ENCODE measurements at places on chromosomes 7 and 10.

DNA sequence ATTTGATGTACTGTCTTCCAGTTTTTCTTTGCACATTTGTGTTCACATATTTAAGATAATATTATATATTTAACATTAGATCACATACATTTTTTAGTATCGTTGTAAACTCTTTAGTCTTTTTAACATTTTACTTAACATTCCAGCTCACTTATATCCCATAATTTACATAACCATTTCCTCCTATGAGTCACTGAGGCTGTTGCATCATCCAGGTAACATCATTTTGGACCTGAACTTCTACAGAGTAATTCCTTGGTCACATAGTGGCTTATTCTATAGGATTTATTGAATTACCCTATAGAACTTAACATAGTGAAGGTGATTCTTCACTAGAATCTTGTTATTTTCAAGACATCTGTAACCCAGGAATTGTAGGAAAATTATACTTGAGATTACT, 194.4 kb downstream of the POU6F2 start:
- no peak for DNase-seq

- no peak for DNase-seq
These were observed 423 bp downstream of the LSM5 start for GRCh38 chr7:32489788-32490126.

DNA sequence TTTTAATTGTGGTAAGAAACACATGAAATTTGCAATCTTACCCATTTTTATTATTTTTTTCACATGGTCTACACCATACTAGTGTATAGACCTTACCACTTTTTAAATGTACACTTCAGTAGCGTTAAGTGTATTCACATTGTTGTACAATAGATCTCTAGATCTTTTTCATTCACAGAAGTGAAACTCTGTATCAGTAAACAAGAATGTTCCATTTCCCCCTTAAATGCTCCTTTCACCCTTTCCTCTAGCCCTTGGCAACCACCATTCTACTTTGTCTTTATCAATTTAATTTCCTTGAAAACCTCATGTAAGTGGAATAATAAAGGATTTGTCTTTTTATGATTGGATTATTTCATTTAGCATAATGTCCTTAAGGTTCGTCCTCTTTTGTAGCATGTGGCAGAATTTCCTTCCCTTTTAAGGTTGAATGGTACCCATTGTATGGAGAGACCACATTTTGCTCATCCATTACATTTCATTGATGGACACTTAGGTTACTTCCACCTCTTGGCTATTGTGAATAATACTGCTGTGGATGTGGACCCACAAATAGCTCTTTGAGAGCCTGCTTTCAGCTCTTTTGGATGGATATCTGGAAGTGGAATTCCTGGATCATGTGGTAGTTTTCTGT, 45.7 kb downstream of the SNX10 start:
- no peak for DNase-seq

DNA sequence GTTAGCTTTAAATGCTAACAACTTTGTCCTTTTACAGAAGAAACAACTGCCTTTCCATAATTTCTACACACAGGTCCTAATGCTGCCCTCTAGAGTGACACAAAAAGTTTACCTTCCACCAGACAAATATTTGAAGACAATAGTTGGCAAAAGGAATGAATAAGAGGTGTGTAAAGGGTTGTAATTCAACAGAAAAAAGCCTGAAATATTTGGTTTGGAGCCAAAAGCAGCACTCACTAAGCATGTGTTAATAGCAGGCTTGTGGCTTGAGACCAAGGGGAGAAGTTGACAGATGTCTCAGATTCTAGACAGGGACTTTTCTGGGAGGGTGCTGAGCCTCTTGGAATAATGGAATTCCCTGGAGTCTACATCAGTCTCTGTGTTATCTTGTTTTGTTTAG, 156.2 kb upstream of the GALNT17 start:
- no peak for DNase-seq

DNA sequence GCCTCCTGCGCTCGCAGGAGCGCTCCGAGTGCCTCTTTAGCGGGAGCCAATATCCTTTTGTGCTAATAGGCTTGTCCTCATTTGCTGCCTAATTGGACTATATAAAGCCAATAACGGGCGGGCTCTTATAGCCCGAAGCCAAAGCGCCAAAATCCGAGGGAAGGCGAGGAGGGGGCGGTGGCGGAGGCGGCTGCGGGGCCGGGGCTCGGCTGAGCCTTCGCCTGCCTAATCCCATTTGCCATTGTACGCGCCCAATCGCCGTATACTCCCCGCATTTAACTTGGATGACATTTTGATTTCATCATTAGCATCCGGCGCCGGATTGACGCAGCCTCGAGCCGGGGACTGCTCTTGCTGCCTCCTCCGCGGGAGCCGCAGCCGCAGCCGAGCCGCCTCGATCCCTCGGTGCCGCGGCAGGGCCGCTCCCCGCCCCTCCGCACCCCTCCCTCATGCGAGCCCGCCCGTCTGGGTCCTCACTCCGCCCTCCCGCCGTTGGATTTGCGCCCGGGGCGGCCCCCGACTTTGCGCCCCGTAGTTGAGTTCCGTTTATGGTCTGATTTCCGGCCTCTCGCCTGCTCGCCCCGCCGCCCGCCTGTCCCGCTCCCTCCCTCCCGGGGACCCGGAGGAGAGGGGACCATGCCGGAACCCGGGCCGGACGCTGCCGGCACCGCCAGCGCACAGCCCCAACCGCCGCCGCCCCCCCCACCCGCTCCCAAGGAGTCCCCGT, at the start of gene HMX3:
Gene HMX3, plus strand, starts transcription at position 556 of the 727 bp plus-strand sequence. Its CDS starts 81 bp downstream, at position 637.
- no peak for DNase-seq

DNA sequence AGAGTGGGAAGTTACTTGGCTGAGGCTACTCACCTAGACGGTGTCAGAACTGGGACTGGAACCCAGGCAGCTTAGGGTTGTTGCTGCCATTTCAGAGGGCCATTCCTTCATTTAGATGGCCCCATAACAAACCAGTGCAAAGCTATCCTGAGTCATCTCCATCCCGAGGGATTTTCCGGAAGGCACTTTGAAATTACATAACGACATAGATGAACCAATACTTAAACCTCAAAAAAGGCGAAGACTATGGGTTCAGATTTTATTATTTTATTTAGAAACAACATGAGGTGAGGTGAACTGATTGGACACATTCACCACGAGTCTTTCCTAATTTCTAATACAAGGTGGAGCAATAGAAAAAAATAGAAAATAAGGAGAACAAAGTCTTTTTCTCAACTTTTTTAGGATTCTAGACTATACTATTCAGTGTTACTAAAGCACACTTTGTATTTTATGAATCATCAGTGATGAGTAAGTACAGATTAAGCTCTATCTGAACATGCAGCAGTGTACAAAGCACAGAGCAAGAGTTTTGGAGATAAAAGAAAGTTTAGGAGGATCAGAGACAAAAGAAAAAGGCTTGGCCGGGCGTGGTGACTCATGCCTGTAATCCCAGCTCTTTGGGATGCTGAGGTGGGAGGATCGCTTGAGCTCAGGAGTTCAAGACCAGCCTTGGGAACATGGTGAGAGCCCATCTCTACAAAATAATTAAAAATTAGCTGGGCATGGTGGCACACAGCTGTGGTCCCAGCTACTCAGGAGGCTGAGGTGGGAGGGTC, 79.5 kb upstream of the SVIL start:
- DNase-seq = no peak

GRCh38 chr7:40331915-40332314, 197.1 kb downstream of the SUGCT start:
- no peak for DNase-seq

DNA sequence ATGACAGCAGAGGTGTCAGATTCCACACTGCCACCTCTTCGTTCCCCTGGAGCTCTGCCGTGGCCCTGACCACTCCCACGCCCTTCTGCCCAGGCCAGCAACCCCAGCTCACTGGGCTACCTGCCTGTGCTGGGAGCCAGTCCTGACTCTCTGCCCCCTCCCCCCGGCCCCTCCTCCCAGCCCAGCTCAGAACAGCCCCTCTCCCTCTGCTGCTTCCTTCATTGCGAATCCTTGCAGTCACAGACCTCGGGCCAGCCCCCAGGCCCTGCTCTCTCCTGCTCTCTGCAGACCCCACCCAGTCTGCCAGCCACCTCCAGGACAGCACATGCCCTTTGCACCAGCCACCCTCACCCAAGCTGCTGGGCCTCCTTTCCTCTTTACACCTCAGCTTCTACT, 60.4 kb downstream of the TCERG1L start:
- no peak for DNase-seq

GRCh38 chr10:44864051-44864450, 47.1 kb upstream of the TMEM72 start:
- no peak for DNase-seq

- no peak for DNase-seq
These were observed 46.2 kb downstream of the GRK5 start for GRCh38 chr10:119253433-119254174.

- DNase-seq = no peak
These were observed 432.9 kb upstream of the FOXK1 start for GRCh38 chr7:4249241-4249640.

DNA sequence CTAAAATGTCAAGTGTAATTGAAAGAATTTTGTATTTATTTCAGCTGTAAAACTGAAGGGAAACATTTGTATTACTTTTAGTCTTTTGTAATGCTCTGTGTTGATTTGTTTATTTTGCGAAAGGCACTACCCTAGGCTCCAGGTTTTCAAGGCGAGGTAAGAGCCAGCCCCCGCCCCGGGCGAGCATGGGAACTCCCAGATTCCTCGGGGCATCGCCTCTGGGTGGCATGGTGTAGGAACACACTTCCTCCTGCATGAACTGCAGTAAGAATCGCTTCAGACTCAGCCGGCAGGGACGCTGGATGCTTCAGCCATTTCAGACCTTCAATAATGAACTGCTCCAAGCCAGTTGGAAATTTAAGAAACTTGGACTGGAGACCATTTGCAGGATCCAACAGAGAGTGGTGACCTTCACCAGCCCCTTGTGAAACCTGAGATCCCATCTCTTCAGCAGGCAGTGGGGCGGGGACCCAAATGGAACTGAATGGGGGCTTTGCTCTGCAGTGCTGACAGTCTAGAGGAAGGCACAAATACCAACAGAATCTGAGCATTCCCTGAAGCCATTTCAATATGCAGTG, 544.3 kb upstream of the MGMT start:
- DNase-seq = no peak

DNA sequence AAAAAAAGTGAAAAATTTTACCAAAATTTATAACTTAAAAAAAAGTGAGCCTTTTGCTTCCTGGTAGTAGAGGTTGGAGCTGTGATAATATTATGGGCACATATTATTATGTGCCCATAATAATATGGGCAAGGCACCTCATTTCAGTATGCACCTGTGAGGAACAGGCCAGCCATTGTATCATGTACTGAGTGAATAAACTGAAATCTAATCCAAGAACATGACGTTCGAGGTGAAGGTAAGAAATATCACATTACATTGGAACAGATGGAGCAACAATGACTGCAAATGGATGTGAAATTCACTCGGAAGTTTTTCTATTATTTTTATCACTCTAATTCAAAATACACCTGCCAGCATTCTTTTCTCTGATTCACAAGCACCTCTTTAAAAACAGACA, 216.0 kb downstream of the KLF6 start:
- no peak for DNase-seq

GRCh38 chr7:30805081-30805691, 34.0 kb downstream of the MINDY4 start:
- DNase-seq = no peak

DNA sequence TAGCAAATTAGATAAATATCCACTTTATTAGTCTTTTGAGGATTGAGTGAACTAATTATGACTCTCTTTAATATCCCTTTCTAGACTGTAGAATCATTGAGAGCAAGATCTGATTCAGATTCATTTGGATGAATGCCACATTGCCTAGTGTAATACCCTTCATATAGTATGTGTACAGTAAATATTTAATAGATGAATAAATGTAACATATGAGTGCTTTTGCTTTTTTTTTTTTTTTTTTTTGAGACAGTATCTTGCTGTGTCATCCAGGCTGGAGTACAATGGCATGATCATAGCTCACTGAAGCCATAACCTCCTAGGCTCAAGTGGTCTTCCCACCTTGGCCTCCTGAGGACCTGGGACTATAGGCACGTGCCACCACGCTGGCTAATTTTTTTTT, 14.8 kb downstream of the SAMD8 start:
- no peak for DNase-seq

DNA sequence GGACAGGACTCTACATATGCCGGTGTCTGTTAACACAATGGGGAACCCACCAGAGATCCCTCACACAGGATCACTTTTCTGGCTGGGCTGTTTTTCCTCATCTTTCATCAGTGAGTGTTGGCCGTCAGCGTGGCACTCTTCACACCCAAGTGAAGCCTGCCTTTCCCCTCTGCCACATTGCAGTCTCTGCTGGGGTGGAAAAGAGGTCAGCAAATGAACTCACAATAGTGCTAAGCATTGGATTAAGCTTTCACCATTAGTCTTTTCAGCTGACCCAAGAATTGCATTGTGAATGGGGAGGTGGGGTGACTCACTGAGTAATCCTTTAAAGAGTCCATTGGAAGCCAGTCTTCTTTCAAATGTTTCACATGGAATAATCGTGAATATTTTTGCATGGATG, 143.0 kb downstream of the KIAA1217 start:
- no peak for DNase-seq

DNA sequence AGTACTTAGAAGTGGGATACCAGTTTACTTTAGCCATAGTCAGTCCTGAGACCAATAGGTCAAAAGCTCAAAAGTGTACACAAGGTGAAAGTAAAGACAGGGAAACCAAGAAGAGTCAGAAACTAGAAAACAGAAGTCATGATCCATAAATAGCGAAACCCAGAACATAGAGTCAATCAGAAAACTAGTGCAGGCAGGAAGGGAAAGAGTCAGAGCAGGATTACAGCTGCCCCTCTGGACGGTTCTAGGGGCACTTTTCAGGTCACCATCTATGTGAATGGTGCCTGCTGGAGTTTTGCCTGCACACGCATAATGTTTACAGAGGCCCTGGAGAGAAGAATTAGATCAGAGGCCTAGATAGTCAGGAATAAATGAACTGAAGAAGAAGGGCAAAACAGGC, 22.4 kb upstream of the DMTF1 start:
- no peak for DNase-seq

- no peak for DNase-seq
These were observed 80.5 kb downstream of the ELAPOR2 start for GRCh38 chr7:86978808-86979506.

DNA sequence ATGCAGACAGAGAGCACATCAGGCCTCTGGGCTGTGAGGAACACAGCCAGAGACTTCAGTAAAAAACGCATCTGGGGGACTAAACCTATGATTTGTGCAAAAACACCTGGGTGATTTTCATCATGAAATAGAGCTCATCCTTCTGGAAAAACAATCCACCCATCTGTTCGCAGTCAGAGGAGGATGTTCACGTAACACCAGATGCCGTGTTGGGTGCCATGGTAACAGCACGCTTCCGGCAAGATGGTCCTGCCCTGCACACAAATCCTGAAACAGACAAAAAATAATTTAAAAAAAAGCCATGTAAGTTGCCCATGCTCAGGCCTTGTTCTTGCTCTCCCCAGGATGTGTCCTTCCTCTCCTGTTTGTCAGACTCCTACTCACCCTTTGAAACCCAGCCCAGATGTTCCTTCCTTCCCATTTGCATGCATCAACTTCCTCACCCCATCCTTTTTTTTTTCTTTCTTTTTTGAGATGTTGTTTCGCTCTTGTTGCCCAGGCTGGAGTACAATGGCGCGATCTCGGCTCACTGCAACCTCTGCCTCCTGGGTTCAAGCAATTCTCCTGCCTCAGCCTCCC, 28.3 kb upstream of the GNA12 start:
- DNase-seq = no peak
